ENCODE measurements at places on chromosomes 6 and 20.

DNA sequence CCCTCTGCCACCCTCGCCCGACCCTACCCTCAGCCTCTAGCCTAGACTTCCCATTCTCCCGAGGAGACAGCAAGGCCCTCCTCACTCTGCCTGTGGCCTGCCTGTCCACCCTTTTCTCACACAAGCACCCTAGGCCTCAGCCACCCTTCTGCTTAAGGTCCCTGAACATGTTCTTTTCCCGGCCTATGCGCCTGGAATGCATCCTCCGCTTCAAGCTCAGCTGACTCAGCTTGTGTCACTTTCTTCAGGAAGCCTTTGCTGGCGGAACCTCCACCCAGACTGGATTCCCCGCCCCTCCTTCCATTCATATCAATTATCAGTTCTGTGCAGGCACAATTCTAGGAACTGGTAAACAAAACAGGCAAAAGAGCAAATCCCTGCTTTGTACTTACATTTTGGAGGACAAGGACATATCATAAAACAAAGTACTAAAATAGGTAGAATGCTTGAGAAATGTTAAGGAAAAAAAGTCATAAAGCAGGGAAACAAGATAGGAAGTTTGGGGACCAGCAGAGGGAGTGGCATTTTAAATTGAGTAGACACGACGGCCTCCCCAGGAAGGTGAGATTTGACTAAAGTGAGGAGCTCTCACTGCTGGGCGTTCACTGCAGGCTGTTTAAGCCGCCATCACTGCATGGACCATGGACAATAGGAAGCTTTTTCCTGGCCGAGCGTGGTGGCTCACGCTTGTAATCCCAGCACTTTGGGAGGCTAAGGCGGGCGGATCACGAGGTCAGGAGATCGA lies 17.9 kb upstream of the SNHG17 start:
- peaks cover 4% of the 10 kb centered on the region for H3K36me3 ChIP-seq
- H3K4me3 ChIP-seq: no peak overlapping the region
- peaks cover 58% of the 10 kb centered on the region for H3K4me1 ChIP-seq
- peak overlapping the region; percentile 86 for H3K27ac ChIP-seq

DNA sequence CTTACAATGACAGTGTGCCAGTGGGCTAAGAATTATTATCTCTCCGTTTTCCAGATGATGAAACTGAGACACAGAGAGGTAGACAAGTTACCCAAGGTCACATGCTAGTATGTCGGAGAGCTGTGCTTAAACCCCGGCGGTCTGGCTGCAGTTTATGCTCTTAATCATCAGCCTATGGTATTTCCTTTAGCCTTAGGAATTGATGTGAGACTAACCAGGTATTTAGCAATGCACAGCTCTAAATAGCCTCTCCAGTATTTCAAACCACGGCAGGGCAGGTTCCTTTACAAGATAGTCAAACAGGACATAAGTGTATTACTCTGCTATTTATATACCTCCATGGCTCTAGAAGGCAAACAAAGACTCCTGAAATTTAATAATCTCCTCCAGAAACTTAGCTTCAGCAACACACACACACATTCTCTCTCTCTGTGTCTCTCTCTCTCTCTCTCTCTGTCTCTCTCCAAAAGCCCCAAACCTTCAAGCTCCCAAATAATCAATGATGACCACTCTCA lies 142.0 kb upstream of the ZNF217 start:
- H3K27me3 ChIP-seq: peaks cover 2% of the 10 kb centered on the region
- no peaks in the 10 kb centered on the region for H3K36me3 ChIP-seq
- H3K4me1 ChIP-seq: peaks cover 11% of the 10 kb centered on the region
- no peak overlapping the region for H3K4me3 ChIP-seq
- H3K27ac ChIP-seq: no peak overlapping the region

GRCh38 chr6:35311390-35312075 lies 13.9 kb downstream of the DEF6 start:
- no peak overlapping the region for H3K4me3 ChIP-seq
- H3K4me1 ChIP-seq: peaks cover 6% of the 10 kb centered on the region
- H3K27ac ChIP-seq: no peak overlapping the region
- H3K27me3 ChIP-seq: no peaks in the 10 kb centered on the region

DNA sequence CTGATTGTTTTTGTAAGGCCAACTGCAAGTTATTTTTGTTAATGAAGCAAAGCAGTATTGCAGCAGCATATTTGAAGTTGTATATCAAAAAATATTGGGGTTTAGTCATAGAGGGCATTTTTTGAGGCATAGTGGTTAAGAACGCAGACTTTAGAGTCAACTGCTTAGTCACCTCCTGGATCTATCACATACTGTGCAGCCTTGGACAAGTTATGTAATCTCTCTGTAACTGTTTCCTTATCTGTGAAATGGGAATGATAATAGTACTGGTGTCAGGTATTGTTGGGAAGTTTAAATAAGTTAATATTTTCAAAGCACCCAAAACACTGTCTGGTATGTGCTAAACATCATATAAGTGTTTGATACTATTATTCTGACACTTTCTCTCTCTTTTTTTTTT lies 27.2 kb upstream of the EFHC1 start:
- H3K27ac ChIP-seq: no peak overlapping the region
- H3K4me3 ChIP-seq: no peak overlapping the region
- peaks cover 20% of the 10 kb centered on the region for H3K4me1 ChIP-seq
- H3K27me3 ChIP-seq: no peaks in the 10 kb centered on the region
- DNase-seq: no peak

DNA sequence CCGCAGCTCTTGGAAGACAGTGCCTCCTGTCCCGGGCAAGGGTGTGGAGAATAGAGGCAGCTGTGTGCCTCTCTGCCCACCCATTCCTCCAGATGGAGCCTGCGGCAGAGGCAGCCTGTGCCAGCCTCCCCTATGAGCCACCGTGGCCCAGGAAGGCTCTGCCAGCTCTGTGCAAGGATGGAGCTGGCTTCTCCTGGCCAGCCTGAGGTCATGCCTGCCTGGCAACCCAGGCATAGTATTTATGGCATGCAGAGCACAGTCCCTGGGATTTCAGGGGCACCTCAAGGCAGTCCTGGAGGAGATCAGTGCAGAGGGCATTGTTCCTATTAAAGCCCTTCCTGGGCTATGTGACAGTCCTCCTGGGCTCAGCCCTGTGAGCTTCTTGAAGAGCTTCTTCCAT lies 1.5 kb downstream of the EPB41L1 start:
- no peaks in the 10 kb centered on the region for H3K27me3 ChIP-seq
- no peak overlapping the region for H3K4me3 ChIP-seq
- H3K27ac ChIP-seq: no peak overlapping the region
- H3K4me1 ChIP-seq: peaks cover 9% of the 10 kb centered on the region
- H3K36me3 ChIP-seq: no peaks in the 10 kb centered on the region

DNA sequence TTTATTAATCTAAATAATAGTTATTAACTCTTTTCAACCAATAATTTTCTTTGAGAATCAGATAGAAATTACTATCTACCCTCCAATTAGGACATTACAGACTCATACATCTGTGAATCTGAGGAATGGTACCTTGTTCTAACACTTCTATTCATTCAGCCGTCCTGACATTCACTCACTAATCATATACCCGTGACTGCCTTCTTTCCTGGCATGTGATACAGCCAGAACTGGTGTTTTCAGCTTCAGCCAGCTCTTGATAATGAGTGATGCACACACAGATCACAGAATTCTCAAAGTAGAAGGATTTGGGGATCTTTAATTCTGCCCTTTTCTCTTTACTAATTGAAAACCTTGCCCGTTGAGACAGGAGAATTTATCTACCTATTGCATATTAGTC lies 499.9 kb downstream of the UTRN start:
- no peaks in the 10 kb centered on the region for H3K4me1 ChIP-seq
- H3K27me3 ChIP-seq: no peaks in the 10 kb centered on the region
- no peak overlapping the region for H3K4me3 ChIP-seq
- no peaks in the 10 kb centered on the region for H3K36me3 ChIP-seq
- H3K27ac ChIP-seq: no peak overlapping the region

DNA sequence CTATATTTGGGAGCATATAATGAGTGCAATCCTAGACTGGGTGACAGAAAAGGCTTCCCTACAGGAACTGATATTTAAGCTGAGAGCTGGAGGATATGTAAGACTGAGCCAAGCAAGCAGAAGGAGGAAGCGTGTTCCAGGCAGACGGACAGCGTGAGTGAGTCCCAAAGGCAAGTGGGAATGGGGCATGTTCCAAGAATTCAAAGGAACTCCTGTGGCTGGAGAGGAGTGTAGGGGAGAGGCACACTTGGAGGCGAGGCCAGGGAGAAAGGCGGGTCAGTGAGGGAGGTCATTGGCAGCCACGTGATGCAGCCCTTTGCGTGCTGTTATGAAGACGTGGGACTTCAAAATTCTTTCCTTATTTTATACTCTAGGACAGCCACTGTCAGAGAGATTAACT lies 27.9 kb upstream of the SGK1 start:
- no peak overlapping the region for H3K4me3 ChIP-seq
- no peaks in the 10 kb centered on the region for H3K36me3 ChIP-seq
- no peaks in the 10 kb centered on the region for H3K27me3 ChIP-seq
- no peak for DNase-seq
- H3K27ac ChIP-seq: no peak overlapping the region

DNA sequence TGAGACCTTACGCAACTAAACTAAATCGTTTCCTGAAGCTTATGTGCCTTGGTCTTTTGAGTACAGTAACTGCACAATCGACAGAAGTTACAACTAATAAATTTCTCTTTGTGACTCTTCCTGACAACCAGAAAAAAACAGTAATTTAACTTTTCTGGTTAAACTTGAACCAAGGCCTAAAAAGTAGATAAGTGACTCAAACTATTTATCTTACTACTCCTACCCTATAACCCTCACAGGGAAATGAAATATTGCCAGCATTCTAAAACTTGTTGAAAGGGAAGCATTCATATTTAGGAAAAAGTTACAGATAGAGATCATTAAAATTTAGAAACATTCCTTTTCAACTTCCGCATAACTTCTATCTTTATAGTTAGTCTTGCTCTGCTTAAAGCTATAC lies 1034.4 kb downstream of the EYS start:
- H3K4me3 ChIP-seq: no peak overlapping the region
- DNase-seq: no peak
- H3K27ac ChIP-seq: no peak overlapping the region
- H3K27me3 ChIP-seq: no peaks in the 10 kb centered on the region

GRCh38 chr20:6583134-6583738 lies 184.2 kb upstream of the BMP2 start:
- no peaks in the 10 kb centered on the region for H3K36me3 ChIP-seq
- peak; percentile 78 for DNase-seq
- peak overlapping the region; percentile 24 for H3K27ac ChIP-seq
- H3K4me3 ChIP-seq: no peak overlapping the region
- H3K4me1 ChIP-seq: peaks cover 15% of the 10 kb centered on the region

DNA sequence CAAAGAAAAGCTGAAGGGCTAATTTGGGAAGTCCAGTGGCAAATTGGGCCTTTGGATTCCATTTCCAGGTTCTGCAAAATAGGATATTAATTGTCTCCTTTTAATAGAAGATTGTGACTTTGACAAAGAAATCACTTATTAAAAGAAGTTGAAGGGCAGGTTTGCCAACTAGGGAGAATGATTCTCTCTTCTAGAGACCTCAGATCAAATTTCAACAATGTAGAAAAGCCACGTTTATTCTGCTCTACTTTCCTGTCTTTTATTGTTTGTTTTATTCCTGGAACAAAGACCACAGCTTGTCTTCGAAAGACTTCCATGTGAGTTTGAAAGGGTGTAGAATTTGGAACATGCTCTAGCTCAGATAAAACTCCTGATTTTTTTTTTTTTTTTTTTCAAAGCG lies 65.5 kb upstream of the PRL start:
- peak; percentile 42 for DNase-seq
- H3K4me1 ChIP-seq: peaks cover 15% of the 10 kb centered on the region
- H3K27ac ChIP-seq: no peak overlapping the region
- H3K27me3 ChIP-seq: no peaks in the 10 kb centered on the region
- no peaks in the 10 kb centered on the region for H3K36me3 ChIP-seq
- H3K4me3 ChIP-seq: no peak overlapping the region

GRCh38 chr6:143836150-143836549 lies 7.0 kb upstream of the LTV1 start:
- H3K4me1 ChIP-seq: no peaks in the 10 kb centered on the region
- no peak overlapping the region for H3K27ac ChIP-seq
- no peak for DNase-seq
- H3K4me3 ChIP-seq: no peak overlapping the region

DNA sequence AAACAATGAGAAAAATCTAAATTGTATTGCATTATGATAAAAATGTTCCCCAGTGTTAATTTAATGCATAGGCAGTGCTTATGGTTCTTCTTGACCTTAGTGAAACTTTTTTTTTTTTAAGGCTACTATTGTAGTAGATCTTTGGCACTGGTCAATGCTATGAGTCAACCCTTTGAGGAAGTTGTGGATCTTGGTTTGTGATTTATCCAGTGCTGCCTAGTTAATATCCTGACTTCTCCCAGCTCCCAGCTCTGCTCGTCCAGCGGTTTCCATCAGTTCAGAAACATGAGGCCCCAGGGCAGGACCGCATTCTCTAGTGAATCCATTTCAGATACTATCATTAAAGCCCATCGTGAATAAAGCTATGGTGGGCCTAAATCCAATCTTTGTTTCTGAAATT lies 364.5 kb upstream of the JARID2 start:
- no peaks in the 10 kb centered on the region for H3K27me3 ChIP-seq
- H3K36me3 ChIP-seq: no peaks in the 10 kb centered on the region
- H3K27ac ChIP-seq: peak overlapping the region; percentile 33
- H3K4me3 ChIP-seq: no peak overlapping the region

DNA sequence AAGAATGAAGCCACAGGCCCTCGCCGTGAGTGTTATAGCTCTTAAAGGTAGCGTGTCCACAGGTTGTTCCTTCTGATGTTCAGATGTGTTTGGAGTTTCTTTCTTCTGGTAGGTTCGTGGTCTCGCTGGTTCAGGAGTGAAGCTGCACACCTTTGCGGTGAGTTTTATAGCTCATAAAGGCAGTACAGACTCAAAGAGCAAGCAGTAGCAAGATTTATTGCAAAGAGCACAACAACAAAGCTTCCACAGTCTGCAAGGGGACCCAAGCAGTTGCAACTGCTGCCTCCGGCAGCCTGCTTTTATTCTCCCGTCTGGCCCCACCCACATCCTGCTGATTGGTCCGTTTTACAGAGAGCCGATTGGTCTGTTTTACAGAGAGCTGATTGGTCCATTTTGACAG lies 5.2 kb downstream of the HIVEP1 start:
- no peak overlapping the region for H3K27ac ChIP-seq
- no peak for DNase-seq
- peaks cover 25% of the 10 kb centered on the region for H3K4me1 ChIP-seq
- peaks cover 17% of the 10 kb centered on the region for H3K36me3 ChIP-seq
- no peaks in the 10 kb centered on the region for H3K27me3 ChIP-seq

- DNase-seq: peak; percentile 70
- H3K4me3 ChIP-seq: no peak overlapping the region
- peaks cover 12% of the 10 kb centered on the region for H3K36me3 ChIP-seq
- H3K27ac ChIP-seq: no peak overlapping the region
- H3K4me1 ChIP-seq: peaks cover 22% of the 10 kb centered on the region
Observed at GRCh38 chr6:37369321-37370201, 15.8 kb downstream of the RNF8 start.

DNA sequence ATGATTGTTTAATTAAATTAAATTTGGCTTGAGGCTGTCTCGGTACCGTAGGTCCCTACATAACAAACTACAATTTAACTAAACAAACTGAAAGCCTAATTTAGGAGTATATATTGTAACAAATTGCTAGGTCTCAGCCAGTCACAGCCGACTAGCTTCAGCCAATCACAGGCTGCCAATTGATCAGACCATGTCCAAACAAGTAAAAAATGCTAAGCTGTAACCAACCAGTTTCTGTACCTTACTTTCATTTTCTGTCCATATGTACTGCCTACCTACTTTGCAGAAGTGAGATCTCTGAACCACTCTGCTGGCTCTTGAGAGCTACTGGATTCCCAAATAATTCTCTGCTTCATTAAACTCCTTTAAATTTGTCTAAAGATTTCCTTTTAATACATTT lies 648.0 kb upstream of the GJE1 start:
- DNase-seq: no peak
- H3K4me1 ChIP-seq: peaks cover 14% of the 10 kb centered on the region
- H3K27me3 ChIP-seq: no peaks in the 10 kb centered on the region
- H3K36me3 ChIP-seq: no peaks in the 10 kb centered on the region

- DNase-seq: no peak
- no peaks in the 10 kb centered on the region for H3K27me3 ChIP-seq
- no peak overlapping the region for H3K4me3 ChIP-seq
- no peaks in the 10 kb centered on the region for H3K36me3 ChIP-seq
Observed at GRCh38 chr6:78594668-78595066, 272.7 kb upstream of the IRAK1BP1 start.

All from endothelial cell of umbilical vein (primary cell).